T-helper 9 cell (primary cell): ENCODE measurements at places on chromosomes 7 and 10.

- DNase-seq = no peak
These were observed 30.4 kb downstream of the ZNF92 start for GRCh38 chr7:65404020-65404419.

GRCh38 chr7:674454-675410 lies 51.8 kb upstream of the DNAAF5 start:
- no peak for DNase-seq

DNA sequence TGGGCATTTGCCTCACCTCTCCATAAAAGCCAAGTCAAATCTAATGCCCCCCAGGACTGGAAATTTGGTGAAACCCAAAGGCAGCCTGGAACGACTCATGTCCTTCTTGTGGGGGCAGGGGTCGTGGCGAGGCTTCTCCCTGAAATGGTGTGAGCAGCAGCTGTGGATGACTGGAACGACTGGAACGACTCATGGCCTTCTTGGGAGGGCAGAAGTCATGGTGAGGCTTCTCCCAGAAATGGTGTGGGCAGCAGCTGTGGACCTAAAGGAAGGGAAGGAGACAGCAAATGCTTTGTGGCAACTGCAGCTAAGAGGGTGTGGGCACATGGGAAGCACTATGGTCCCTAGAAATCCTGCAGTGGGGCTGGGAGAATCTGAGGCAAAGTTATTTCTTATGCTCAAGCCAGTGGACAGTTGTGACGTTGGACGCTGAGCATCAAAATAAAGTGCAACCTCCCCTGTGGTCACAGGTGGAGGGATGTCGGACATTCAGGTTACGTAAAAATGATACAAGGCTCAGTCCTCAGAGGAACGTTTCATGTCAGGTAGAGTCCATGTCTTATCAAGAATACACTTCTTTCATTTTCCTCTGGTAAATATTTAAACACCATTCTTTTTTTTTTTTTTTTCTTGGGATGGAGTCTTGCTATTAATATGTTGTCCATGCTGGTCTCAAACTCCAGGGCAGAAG lies 107.0 kb upstream of the KIF5B start:
- DNase-seq = no peak

- no peak for DNase-seq
These were observed 326.5 kb upstream of the AOAH start for GRCh38 chr7:37050801-37051200.

DNA sequence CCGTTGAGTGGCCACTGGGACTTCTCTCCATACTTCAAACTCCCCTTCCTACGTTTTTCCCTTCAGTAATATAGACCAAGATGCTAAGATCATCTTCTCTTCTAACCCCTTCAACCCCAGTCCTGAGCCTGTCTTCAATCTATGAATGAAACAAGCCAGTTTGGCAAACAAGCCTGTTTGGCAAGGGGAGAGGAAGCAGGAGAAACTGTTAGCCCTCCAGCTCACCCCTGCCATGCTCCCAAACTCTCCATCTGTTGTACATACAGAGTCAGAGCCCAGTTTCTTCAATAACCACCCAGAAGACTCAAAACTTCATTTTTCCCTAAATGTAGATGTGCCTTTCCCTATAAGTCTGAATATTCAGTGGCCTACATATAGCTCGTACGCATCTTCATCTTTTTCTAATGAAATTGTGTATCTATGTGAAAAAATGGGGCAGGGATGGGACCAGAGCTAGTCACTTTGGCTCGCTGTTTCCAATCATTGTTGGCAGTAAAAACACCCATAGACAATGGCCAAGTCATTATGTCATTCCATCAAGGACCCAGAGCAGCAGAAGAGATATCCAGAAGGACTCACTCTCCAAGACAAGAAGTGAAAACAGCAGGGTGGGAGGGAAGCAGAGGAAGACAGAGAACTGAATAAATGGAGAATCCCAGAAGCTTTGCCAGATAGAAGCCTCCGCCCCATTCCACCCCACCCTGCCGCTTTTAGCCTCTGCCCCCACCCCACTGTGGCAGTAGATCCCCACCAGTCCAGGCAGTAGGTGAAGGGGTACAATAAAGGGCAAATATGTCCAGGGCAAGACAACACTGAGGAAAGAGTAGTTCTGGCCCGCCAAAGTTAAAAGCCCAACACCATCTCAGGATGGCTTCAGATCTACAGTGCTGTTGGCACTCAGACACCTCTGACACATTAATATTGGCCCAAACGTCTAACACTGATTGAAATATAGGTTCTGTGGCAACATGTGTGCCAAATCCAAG lies 87.3 kb downstream of the DOCK4 start:
- DNase-seq = no peak

DNA sequence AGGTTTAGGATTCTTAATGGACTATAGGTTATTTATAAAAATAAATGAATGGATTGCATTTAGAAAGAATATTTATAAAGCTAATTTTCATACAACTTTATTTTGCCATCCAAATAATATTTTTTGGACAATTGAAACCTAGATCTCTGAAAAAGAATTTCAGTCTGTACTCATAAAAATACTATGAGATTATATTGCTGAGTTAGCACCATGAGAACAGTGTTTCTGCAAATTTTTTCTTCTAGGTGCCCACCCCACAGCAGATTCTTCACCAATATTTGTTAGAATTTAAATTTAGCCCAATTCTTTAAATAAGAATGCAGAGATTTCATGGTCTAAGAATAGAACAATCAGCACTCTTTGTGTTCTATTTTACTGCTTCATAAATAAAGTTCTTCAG lies 85.6 kb upstream of the TEX47 start:
- DNase-seq = no peak

DNA sequence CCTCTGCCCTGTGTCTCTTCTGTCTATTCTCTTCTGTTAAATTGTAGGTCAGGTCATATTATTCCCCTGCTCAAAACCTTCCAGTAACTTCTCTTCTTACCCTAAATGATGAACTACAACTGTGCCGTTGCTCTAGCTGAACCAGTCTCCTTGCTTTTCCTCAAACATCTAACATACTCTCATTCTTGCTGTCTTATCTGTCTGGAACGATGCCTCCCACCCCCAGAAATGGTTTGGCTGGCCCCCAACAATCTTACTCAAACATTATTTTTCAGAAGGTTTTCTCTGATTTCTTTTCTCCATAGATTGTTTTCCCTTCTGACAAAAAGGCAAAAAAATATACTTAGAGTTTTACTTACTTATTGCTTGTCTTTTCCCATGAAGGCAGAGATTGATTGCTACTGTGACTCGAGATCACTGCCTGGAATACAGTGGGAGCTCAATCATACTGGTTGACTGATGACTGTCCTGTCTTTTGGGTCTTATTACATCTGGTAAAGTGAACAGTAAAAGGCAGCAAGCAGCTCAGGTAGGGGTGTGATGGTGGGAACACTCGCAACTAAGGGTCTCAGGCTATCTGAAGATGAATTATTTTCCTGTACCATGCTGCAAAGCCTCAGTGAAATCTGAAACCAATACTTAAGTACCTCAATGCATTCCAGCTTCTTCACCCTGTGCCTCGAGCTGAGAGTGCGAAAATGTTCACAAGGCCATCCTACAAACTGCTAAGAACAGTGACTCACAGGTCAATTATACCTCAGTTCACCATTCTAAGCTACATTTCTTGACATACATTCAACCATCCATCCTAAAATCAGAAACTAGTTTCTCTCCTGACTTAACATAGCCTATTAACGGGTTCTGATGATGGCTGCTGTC lies 67.6 kb downstream of the DNMBP start:
- DNase-seq = no peak

GRCh38 chr10:68816796-68817412 lies 10.4 kb upstream of the STOX1 start:
- no peak for DNase-seq

DNA sequence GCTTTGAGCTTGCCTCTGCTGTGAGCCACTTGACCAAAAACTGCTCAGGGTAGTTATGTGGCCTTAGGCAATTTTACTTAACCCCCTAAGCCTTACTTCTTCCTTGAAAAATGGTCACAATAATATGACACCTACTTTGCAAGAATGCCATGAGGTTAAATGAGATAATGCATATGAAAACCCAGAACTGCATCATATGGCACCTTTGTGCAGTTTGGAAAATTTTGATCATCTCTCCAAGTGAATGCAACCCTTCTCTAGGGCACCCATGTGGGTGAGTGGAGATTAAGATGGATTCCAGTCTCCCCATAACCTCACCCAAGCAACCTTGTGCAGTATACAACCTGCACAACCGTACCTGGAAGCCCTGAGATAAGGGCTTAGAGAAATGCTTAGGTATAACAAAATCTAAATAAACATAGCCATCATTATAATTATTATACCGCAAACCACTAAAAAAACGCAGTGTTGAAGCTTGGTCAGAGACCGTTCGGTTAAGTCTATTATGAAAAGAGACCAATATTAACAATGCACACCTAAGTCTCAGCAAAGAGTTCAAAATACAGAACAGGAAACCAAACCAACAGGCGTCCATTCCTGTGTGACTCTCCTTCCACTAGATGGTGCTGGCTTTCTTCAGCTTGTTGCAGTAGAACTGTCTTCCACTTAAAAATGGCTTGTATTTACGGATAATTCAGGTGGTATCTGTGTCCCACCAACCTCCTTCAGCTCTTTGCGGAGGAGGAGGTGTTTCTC lies 21.0 kb upstream of the ASB15 start:
- no peak for DNase-seq

- no peak for DNase-seq
These were observed 18.4 kb downstream of the GFRA1 start for GRCh38 chr10:116254422-116255155.

DNA sequence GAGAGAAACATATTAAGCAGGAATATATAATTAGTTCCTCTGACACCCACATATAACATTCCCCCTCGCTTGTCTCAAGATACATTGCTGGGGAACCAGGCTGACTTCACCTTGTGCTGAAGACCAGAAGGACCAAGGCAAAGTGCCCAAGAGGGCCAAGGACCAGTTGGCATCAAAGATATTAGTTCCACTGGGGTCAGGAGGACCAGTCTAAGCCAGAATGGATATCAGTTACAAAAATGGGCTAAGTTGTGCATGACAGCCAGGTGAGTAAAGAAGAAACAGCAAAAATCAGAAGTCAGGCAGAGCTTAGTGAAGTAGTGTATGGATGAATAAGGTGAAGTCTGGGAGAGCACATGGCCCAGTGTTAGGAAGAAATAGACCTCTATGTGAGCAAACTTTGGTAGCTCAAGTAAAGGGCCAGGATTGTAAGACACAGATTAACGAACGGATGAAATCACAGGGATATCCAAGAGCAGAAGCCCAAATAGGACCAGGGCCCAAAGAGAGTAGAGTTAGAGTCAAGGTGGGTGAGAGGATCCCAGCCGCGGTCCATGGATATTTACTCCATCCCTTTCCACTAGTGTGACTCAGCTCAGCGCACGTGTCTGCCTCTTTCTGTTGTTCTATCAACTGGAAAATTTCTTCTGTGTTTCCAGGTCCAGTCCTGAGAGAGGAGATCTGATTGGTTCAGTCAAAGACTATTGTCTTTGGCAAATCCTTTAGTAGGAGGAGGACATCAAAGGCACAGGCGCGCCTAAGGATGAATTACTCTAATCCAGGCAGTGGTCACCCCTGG lies 5.0 kb downstream of the CALD1 start:
- no peak for DNase-seq

- no peak for DNase-seq
These were observed 335.7 kb downstream of the PHTF2 start for GRCh38 chr7:78134256-78134655.

DNA sequence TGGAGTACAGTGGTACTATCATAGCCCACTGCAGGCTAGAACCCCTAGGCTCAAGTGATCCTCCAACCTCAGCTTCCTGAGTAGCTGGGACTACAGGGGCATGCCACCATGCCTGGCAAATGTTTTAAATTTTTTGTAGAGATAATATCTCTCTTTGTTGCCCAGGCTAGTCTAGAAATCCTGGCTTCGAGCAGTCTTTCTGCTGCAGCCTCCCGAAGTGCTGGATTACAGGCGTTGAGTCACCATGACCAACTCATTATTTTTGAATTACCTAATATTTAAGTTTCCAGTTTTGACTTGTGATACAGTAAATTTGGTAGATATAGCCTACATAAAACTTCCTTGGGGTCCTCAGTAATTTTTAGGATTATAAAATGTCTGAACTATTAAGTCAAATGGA lies 74.1 kb downstream of the RUNDC3B start:
- no peak for DNase-seq

- DNase-seq = no peak
These were observed 15.3 kb upstream of the LIPA start for GRCh38 chr10:89266721-89267453.

DNA sequence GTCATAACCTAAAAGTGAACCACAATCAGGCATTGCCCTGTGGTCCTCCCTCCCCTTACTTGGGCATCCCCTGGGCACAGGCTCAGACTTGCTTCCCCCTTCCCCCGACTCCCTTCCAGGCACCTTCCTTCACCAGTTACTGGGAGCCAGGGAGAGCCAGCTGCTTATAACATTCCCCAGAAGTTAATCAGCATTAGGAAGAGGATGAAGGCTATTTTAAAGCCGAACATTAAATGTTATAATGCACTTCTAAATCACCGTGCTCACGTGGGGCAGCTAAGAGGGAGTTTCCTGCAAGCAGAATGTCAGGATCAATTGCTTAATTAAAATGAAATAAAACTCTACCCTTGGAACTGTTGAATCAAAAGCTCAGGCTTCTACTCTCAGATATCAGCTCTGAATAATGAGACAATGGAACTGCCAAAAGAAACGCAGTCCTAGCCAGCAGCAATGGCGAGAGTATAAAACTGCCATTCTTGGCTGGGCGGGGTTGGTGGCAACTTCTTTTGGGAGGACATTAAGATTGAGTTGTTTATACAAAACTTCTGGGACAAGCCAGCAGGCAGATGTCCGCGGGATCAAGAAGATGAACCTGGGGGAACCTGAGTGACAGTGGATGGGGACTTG lies 169.5 kb downstream of the FANK1 start:
- no peak for DNase-seq

DNA sequence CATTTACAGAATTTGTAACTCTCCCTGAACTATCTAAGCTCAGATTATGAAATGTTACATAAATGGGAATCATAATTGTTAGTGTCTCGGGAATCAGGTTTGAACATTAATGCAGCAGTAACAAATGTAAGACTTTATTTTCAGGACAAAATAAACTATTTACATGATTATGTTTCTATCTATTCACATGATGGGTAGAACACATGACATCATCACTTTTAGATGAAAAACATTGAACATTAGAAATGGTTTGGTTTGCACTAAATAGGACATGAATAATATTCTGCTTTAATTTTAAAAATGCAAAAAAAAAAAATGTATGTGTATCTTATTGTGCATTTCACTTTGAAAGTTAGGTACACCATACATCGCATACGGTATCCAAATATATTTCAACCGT lies 745.5 kb upstream of the POT1 start:
- no peak for DNase-seq

DNA sequence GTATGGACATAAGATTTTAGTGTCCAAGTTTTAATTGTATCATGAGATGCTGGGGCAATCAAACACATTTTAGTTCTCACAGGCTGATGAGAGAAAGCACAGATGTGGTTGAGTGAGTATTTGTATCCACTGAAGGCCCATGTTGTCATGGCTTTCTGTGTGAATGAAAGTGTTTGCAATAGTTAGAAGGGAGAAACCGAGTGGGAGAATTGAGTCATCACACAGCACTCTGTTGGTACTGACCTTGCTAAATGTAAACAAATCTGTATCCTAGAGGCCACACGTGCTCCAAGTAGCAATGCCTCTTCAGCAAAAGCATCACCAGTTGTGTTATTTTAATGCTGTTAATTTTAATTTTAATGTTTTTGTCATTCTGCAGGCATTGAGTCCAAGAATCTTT lies 121.2 kb downstream of the EMX2 start:
- DNase-seq = no peak
